ENCODE measurements at places on chromosomes 4 and X. TPM values are rescaled to one million over a fixed set of nuclear protein-coding genes. Genes with fewer than 3 reads are reported as not detected.

DNA sequence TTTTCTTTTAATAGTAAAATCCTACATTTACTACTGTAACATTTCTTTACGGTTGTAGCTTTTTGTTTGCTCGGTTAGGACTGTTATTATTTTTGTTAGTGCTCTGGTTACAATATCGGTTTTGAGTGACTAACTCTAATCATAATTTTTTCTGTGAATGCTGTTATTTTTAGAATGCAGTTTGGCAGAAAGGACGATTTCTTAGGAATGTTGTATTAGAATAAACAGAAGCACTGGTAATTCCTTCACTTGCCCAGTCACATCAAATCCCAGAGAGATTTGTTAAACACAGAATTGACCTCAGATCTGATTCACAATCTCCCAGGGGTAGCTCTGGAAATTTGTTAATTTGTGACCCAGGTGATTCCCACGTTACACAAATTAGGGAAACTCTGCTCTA, 21.7 kb downstream of the DDIT4L start:
- H3K27me3 ChIP-seq, result no peaks in the 10 kb centered on the region
- no peaks in the 10 kb centered on the region for H3K36me3 ChIP-seq
- peak; percentile 63 for DNase-seq
- H3K4me3 ChIP-seq, result no peak overlapping the region

GRCh38 chrX:37895795-37896510, 48.6 kb upstream of the DYNLT3 start:
- no peaks in the 10 kb centered on the region for H3K27me3 ChIP-seq
- H3K36me3 ChIP-seq, result no peaks in the 10 kb centered on the region
- no peak overlapping the region for H3K4me3 ChIP-seq
- H3K27ac ChIP-seq, result no peak overlapping the region

GRCh38 chrX:12977761-12978204, 2.9 kb downstream of the TMSB4X start:
- no peaks in the 10 kb centered on the region for H3K27me3 ChIP-seq
- peaks cover 10% of the 10 kb centered on the region for H3K36me3 ChIP-seq
- no peaks in the 10 kb centered on the region for H3K4me1 ChIP-seq

GRCh38 chr4:43853565-43854264, 594.9 kb downstream of the KCTD8 start:
- no peak overlapping the region for H3K27ac ChIP-seq
- H3K36me3 ChIP-seq, result no peaks in the 10 kb centered on the region
- H3K4me3 ChIP-seq, result no peak overlapping the region
- DNase-seq, result no peak
- H3K27me3 ChIP-seq, result no peaks in the 10 kb centered on the region
- no peaks in the 10 kb centered on the region for H3K4me1 ChIP-seq

- peaks cover under 1% of the 10 kb centered on the region for H3K4me1 ChIP-seq
- H3K4me3 ChIP-seq, result peak overlapping the region; percentile 93
Measured at GRCh38 chrX:54182194-54182863, 725 bp downstream of the FAM120C start.

DNA sequence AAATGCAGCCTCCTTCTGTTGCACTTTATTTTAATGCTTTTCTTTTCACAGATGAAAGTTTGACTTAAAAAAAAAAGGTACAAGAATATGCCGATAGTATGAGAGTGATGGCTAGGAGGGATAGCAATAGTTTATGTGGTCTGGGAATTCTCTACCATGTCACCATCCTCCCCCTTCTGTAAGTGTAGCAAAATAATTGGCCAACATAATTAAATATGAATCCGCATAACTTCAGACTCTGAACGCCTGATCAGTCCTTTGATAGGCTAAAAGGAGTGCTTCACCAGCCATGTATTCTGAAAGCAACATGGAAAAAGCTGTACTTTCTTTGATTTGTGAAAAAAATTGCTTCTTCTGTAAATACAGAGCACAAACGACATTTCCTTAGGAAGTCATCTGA, 95.7 kb upstream of the TTC29 start:
- no peak overlapping the region for H3K4me3 ChIP-seq
- peaks cover 36% of the 10 kb centered on the region for H3K27me3 ChIP-seq
- no peaks in the 10 kb centered on the region for H3K36me3 ChIP-seq
- H3K4me1 ChIP-seq, result no peaks in the 10 kb centered on the region
- H3K27ac ChIP-seq, result no peak overlapping the region

- no peaks in the 10 kb centered on the region for H3K36me3 ChIP-seq
- H3K4me1 ChIP-seq, result no peaks in the 10 kb centered on the region
- no peak overlapping the region for H3K4me3 ChIP-seq
- peaks cover 56% of the 10 kb centered on the region for H3K27me3 ChIP-seq
- DNase-seq, result no peak
Measured at GRCh38 chr4:8167291-8167690, 8.7 kb upstream of the ABLIM2 start.

GRCh38 chrX:6029014-6029413, 199.7 kb downstream of the NLGN4X start:
- no peaks in the 10 kb centered on the region for H3K36me3 ChIP-seq
- H3K4me3 ChIP-seq, result no peak overlapping the region
- no peak overlapping the region for H3K27ac ChIP-seq
- no peak for DNase-seq

- H3K4me3 ChIP-seq, result no peak overlapping the region
- no peak for DNase-seq
- no peak overlapping the region for H3K27ac ChIP-seq
- H3K4me1 ChIP-seq, result no peaks in the 10 kb centered on the region
- H3K27me3 ChIP-seq, result no peaks in the 10 kb centered on the region
Measured at GRCh38 chr4:139786494-139787354, 121.1 kb downstream of the MGST2 start.

DNA sequence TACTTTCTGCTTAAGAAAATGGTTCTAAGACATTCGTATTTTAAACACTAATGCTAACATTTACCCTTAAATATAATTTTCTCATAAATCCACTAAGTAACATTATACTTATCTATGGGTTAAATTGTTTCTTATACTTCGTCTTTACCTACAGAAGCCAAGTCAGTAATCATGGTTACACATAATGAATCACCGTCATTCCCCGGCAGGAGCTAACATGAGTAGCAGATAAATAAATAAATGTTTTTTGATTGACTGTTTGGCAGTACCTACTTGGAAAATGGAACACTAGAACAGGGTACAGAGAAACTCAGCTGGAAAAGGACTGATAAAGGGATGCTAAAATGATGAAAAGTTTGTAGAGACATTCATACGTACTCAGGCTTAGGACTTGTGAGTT, 430.4 kb downstream of the ACTRT1 start:
- H3K4me1 ChIP-seq, result no peaks in the 10 kb centered on the region
- DNase-seq, result no peak
- H3K27ac ChIP-seq, result no peak overlapping the region
- H3K27me3 ChIP-seq, result no peaks in the 10 kb centered on the region

DNA sequence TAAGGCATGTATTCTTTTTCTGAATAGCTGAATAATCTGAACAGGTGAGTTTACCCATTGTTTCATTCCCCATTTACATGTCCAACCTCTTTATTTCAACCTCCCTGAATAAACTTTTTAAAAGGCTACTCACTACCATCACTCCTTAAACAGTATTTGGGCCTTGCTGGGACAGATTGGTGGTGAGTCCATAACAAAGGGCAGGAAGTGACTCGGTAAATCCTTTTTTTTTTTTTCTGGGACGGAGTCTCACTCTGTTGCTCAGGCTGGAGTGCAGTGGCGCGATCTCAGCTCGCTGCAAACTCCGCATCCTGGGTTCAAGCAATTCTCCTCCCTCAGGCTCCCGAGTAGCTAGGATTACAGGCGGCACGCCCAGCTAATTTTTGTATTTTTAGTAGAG, 23.4 kb upstream of the SEC24B start:
- DNase-seq, result no peak
- H3K4me3 ChIP-seq, result no peak overlapping the region
- H3K27ac ChIP-seq, result no peak overlapping the region
- no peaks in the 10 kb centered on the region for H3K4me1 ChIP-seq
- no peaks in the 10 kb centered on the region for H3K36me3 ChIP-seq

DNA sequence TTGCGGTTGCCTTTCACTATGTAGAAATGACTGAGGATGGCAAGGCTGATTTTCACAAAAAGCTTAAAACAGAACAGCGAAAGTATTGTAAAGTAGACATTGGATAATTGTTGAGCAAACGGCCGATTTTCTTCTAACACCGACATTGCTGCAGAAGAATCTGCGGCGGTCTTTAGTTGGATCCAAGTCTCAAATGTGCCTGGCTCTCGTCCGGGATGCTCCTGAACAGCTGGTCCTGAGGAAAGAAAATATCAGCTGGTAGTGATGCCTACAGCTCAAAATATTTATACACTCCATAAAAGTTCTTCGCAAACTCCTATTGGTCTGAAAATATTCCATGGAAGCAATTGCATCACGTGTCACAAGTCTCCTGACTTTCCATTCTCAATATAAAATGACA, at the start of gene ASB5:
TSS of gene ASB5 (minus strand) at position 260 of the 400 bp plus-strand sequence. CDS start at position 146, 114 bp downstream.
- no peaks in the 10 kb centered on the region for H3K27me3 ChIP-seq
- H3K36me3 ChIP-seq, result no peaks in the 10 kb centered on the region
- no peak within 1 kb of the TSS for H3K4me3 ChIP-seq

DNA sequence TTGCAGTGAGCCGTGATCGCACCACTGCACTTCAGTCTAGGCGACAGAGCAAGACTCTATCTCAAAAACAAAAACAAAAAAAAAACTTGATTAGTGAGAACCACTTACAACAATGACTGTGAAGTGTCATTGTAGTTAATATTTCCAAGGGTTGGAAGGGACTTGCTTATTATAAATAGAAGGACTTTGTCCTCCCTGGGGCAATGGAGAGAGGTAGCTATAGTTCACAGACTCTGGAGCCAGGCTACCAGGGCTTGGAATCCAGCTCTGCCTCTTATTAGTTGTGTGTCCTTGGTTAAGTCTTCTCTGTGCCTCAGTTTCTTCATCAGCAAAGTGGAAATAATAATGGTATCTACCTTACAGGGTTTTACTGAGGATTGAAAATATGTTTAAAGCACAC, 51.6 kb downstream of the TMEM150C start:
- no peaks in the 10 kb centered on the region for H3K4me1 ChIP-seq
- no peak for DNase-seq
- H3K4me3 ChIP-seq, result no peak overlapping the region
- H3K27ac ChIP-seq, result no peak overlapping the region
- H3K27me3 ChIP-seq, result peaks cover 22% of the 10 kb centered on the region

DNA sequence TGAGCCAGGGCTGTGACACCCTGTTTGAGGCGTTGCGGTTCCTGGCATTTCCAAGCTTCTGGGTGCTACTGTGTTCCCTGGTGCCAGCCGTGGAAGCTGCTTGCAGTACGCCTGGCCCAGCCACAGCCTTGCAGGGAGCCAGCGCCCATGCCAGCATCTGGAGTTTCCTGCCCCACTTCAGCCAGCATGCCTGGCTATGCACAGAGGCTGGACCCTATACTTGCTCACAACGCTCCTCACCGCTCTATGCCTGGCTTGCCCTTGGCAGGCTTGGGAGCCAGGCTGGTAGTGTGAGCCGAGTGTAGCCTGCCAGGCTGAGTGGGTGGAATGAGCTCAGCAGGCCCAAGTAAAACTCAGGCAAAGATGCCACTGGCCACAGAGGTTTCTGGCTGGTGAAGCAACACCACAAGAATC, 22.4 kb downstream of the PRRG1 start:
- no peaks in the 10 kb centered on the region for H3K27me3 ChIP-seq
- no peak overlapping the region for H3K27ac ChIP-seq
- DNase-seq, result peak; percentile 14
- H3K4me1 ChIP-seq, result 0 out of 2 replicates have a peak, but pooled peaks cover 2% of the 10 kb centered on the region
- H3K36me3 ChIP-seq, result 0 out of 2 replicates have a peak, but pooled peaks cover 1% of the 10 kb centered on the region

GRCh38 chr4:62531731-62532130, 1331.6 kb downstream of the ADGRL3 start:
- no peaks in the 10 kb centered on the region for H3K27me3 ChIP-seq
- no peak overlapping the region for H3K27ac ChIP-seq
- H3K4me1 ChIP-seq, result no peaks in the 10 kb centered on the region
- H3K36me3 ChIP-seq, result no peaks in the 10 kb centered on the region

GRCh38 chr4:100009490-100009889, 59.4 kb upstream of the H2AZ1 start:
- H3K27ac ChIP-seq, result no peak overlapping the region
- H3K4me1 ChIP-seq, result peaks cover 2% of the 10 kb centered on the region
- no peaks in the 10 kb centered on the region for H3K27me3 ChIP-seq
- DNase-seq, result no peak

DNA sequence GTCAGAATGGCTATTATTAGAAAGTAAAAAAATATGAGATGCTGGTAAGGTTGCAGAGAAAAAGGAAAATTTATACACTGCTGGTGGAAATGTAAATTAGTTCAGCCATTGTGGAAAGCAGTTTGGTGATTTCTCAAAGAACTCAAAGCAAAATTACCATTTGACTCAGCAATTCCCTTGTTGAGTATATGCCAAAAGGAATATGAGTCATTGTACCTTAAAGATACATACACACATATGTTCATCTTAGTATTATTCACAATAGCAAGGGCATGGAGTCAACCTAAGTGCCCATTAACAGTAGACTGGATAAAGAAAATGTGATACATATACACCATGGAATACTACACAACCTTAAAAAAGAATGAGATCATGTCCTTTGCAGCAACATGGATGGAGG, 148.2 kb downstream of the COMMD8 start:
- no peaks in the 10 kb centered on the region for H3K4me1 ChIP-seq
- H3K4me3 ChIP-seq, result no peak overlapping the region
- no peaks in the 10 kb centered on the region for H3K36me3 ChIP-seq
- H3K27me3 ChIP-seq, result no peaks in the 10 kb centered on the region

DNA sequence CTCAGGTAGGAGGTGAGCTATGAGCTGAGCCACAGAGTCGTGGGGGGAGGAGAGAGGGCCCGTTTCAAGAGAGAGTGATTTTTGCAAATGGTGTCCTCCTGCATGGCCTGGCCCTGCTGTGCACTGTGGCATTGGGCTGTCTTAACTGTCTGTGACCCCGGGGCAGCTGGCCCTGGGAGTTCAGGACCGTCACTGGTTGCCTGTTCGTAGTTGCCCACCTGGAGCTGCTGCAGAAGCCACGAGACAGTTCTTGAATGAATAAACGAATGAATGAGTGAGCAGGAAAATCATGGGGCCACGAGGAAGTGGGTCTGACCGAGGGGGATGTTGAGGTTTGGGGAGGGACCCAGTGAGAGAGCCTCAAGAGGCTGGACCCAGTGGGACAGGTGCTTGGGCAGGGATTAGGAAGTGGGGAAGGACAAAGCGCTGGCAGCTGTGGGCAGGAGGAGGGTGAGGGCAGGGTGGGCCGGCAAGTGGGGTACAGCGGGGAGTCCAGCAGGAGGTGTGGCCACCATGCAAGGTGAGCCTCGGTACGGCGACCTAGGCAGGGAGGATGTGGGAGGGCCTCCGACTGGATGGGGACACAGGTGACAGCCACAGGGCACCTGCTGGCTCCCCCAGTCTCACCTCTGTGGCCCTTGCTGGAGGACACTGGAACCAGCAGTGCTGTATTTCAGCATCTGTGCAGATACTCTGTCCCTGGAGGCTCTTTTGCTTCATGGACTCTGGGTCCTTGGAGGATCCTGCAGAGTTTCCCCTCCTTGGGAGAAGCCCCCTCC, 10.2 kb downstream of the RGS12 start:
- DNase-seq, result no peak
- H3K27me3 ChIP-seq, result no peaks in the 10 kb centered on the region
- peaks cover 23% of the 10 kb centered on the region for H3K4me1 ChIP-seq
- H3K4me3 ChIP-seq, result no peak overlapping the region
- no peak overlapping the region for H3K27ac ChIP-seq

GRCh38 chr4:1868293-1868692, 2.9 kb upstream of the NSD2 start:
- DNase-seq, result no peak
- H3K4me1 ChIP-seq, result peaks cover 7% of the 10 kb centered on the region
- no peak overlapping the region for H3K4me3 ChIP-seq
- peaks cover 2% of the 10 kb centered on the region for H3K27me3 ChIP-seq
- no peak overlapping the region for H3K27ac ChIP-seq

FUNDC2 gene
- 35.0 TPM for total RNA-seq

RBPJ gene
- 148 TPM for total RNA-seq

XKRX gene
- 0.90 TPM for total RNA-seq

DNAAF6 gene
- total RNA-seq, result not detected

PCSK1N gene
- total RNA-seq, result not detected

TRAM1L1 gene
- total RNA-seq, result 3.4 TPM

SPARCL1 gene
- not detected for total RNA-seq

IQCM gene
- total RNA-seq, result not detected

SLC49A3 gene
- under 0.01 TPM for total RNA-seq

KLHL13 gene
- 13.6 TPM for total RNA-seq
